ENCODE measurements at places on chromosomes 7 and 10.

DNA sequence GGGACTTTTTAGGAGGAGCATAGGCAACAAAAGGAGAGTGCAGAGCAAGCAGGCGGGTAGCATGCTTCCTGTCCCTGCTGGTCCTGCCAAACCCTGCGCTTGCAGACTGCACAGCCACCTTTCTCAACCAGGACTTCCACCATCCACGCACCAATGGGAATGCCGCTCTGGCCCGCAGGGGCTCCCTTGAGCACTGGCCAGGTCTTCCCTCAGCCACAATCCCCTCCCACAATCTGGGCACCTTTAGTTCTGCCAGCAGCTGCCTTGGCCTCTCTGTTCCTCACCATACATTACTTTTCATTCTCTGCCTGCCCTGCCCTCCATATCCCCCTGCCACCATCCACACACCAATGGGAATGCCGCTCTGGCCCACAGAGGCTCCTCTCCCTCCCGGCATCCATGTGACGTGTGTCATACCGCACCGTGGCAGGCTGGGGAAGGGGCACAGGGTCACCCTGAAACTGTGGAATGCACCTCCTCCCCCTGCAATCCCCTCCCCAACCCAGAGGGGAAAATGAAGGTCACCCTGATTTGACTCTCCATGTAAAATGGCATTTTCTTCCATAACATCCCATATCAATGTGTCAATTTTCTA, 97.3 kb upstream of the MACROH2A2 start:
- DNase-seq = no peak

DNA sequence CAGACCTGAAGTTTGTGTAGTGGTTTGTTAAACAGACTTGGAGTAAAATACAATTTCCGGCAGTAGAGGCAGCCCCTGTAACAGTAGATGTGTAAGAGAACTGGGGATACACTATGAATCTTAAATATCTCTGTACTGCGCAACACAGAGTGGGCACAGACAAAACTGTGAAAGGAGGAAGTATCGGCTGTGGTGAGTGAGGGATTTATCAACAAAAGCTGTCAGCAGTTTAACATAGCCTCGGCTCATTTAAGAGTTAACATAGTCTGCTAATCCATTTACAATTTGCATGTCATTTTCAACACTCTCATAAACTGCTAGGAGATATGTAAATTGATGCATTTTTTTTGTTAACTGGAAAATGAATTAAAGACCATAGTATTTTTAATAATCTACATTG, 225.2 kb downstream of the ZWINT start:
- DNase-seq = no peak

- no peak for DNase-seq
Measured at GRCh38 chr7:155469311-155470185, 11.6 kb downstream of the EN2 start.

DNA sequence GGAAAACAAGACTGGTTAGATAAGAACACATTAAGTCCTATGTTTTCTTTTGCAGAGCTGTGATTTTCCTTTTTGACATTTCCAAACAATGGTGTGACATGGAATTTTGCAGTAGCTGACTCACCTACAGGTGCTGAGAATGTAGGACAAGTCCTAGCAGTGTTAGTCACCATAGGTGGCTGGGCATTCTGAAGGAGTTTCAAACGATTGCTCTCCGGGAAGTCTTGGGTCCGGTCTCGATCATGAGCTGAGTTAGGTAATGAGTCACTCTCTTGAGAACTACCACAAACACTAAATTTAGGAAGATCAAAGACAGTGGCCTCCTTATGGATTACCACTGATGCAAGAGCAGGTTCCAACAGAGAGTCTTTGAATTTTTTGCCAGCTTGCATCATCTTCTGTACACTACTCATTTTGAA, 3.6 kb downstream of the FIGNL1 start:
- DNase-seq = no peak

- peak; percentile 13 for DNase-seq
Measured at GRCh38 chr7:14851610-14852009, 50.9 kb downstream of the DGKB start.

DNA sequence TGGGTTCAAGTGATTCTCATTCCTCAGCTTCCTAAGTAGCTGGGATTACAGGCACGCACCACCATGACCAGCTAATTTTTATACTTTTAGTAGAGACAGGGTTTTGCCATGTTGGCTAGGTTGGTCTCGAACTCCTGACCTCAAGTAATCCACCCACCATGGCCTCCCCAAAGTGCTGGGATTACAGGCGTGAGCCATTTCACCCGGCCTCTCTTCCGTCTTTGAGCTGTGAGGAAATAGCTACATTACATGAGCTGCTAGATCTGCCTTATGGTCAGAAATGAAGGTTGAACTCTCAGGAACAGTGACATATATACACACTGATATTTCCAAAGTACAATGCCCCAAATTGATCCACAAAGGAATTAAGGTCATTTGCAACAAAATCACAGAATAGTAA, 2.4 kb downstream of the BLVRA start:
- DNase-seq = no peak

DNA sequence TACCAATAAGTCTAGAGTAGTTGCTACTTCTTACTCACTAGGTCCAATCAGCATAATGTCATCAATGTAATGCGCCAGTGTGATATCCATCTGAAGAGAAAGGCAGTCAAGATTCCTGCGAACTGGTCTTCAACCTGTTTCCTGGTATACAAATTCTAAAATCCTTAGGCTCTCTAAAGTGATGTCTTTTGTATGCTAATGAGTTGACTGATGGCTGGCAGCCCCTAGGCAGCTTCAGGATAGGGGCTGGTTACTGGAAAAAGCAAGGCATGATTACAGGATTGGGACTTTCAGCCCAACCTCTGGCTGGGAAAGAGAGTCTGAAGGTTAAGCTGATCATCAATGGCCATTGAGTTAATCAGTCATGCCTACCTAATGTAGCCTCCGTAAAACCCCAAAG, 250.2 kb upstream of the PTER start:
- no peak for DNase-seq

GRCh38 chr10:32957341-32958084, 517 bp downstream of the ITGB1 start:
- DNase-seq = no peak

GRCh38 chr7:100389437-100390088, 16.3 kb downstream of the PILRA start:
- DNase-seq = no peak

GRCh38 chr10:84204122-84204521, 9.8 kb downstream of the CDHR1 start:
- no peak for DNase-seq

DNA sequence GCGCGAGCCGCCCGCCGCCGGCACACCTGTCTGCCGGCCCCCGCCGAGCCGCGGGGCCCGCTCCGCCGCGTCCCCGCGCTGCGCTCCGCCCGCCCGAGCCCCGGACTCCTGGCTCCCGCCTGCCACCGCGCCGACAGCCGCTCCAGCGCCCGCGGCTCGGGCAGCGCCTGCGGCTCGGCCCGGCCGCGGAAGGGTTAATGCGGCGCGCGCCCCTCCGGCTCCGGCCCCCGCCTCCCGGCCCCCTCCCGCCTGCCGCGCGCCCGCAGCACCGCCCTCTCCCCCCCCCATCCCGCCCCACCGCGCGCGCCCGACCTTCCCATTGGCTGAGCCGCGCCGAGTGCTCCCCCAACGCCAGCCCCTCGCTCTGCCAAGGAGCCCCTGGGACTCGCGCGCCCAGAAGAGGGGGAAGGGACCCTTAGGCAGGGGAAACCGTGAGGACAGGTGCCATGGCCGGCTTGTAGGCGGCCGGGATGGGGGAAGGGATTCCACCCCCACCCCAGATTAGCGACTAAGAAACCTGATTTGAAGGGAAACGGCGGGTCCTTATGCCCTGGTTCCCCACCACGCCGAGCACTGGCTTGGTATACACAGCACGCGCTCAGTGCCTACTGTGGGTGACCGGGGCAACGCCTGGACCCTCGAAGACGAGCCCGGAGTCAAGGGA, at the start of gene KCNH2:
KCNH2 (minus strand) TSS at position 196 of the 664 bp plus-strand sequence. CDS start 408 bp downstream, outside the sequence.
- no peak for DNase-seq

- DNase-seq = peak; percentile 35
Measured at GRCh38 chr7:157136372-157136771, 2.4 kb upstream of the UBE3C start.

DNA sequence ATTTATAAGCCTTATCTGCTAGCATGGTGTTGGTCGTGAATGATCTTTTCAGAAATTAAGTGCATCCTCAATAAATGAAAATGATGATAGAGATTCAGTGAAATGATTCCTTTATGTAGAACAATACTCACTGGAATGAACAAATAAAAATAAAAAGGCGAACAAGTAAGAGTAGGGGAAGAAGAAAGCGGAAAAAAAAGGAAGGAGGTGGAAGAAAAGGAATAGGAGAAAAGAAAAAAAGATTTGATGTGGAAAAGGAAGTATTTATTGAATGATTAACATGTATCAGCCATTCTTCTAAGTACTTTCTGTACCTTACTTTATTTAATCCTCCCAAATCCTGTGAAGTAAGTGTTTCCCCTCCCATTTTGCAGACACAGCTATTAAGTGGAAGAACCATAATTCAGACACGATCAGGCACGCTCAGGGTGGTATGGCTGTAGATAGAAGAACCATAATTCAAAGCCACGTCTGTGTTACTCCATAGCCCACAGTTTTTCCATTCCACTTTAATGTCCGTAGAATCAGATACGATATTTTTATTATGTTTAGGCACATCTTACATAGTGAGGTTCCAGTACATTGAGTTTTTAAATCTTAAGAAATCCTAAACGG, 156.2 kb upstream of the LAMB4 start:
- DNase-seq = no peak

DNA sequence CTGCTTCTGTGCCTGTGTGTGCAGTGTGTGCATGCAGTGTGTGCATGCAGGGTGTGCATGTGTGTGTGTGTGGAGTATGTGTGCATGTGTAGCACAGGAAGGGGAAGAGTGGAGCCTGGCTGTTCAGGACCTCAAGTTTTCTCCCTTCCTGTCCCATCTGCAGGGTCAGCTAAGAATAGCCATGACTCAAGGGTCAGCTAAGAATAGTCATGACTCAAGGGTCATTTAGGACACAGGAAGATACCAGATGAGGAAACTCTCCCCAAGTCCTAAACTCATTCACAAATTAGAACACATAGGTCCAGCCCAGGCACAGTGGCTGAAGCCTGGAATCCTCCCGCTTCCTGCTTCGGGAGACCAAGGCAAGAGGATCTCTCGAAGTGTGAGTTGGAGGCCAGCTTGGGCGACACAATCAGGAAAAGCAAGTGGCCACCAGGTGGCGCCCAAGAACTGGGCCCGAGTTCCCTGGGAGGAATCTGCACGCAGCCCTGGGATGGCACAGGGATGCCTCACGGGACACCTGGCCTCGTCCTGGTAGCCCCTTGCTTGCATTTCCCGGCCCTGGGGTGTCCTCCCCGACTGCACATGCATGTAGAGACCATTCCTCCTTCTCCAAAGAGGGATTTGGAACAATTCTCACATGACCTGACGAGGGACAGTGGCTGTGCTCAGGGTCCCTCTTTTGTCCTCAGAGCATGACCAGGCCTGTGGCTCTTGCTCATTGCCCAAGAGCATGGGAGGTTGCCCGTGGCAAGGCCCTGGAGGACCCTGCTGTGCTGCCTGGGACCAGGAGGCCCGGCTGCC, 21.4 kb upstream of the VOPP1 start:
- peak; percentile 40 for DNase-seq

- DNase-seq = no peak
Measured at GRCh38 chr10:1347525-1347924, 291.3 kb downstream of the WDR37 start.

DNA sequence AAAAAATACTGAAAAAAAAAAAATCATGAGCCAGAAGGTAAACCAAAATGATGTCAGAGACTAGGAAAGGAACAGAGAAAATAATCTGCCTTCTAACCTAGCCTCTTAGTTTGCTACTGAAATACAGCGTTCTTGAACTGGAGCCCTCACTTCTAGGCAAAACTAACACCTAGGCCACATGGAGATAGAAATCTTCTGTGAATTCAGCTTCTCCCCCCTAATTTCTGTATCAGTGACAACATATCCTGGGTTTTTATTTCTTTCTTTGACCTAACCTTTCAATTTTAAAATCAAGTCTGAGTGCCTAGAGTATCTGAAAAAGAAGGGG, 100.1 kb upstream of the GLCCI1 start:
- DNase-seq = no peak

- DNase-seq = peak; percentile 31
Measured at GRCh38 chr10:64115908-64116643, 594.9 kb downstream of the REEP3 start.

- peak; percentile 6 for DNase-seq
Measured at GRCh38 chr7:131556053-131556908, at the start of gene PODXL. PODXL (minus strand) TSS chr7:131556628; CDS start chr7:131556359, 269 bp downstream.

DNA sequence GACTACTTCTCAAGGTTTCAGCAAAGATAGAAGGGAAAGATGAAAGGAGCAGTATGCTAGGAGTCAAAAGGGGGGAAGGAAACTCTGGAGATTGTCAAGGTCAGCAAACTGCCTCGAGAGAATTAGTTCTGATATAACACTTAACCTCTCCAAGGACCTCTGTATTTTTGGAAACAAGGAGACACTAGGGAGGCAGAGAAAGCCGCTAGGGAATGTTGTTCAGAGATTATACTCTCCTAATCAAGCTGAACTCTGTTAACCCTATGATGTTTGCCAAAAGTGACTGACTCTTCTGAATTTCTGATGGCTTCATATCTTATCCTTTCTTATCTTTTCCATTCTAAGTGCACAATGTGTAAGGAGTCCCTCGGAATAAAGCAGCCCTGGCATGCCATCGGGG, 27.1 kb downstream of the CREM start:
- no peak for DNase-seq

DNA sequence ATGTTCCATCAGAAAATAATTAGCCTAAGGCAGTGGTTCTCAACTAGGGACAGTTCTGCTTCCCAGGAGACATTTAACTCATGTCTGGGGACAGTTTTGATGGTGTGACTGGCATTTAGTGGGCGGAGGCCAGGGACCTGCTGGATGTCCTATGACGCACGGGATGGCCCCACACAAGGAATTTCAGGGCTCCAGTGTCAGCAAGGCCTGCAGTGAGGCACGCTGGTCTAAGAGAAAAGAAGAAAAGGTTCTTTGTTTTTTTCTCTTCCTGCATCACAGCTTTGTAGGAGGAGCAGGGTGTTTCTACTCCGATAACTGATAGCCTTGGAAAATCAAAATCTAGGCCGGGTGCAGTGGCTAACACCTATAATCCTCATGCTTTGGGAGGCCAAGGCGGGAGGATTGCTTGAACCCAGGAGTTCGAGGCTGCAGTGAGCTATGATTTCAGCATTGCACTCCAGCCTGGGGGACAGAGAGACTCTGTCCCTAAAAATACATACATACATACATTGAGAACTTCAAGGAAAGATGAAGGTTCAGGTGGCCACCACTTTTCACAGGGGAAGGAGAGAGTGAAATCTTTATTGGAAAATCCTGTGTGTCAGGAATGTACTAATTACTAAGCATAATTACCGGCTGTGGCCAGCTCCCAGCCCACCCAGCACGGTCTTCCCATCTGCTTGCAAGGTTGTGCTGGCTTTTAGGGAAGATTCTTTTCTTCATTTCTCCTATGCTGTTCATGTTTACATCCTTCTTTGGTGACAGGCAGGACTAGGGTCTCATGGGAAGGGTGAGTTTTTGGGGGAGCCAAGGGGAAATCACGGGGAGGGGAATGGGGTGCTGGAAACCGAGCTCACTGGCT, 150.4 kb downstream of the ACTR3B start:
- DNase-seq = peak; percentile 68

GRCh38 chr10:52811776-52812175, 39.2 kb upstream of the MBL2 start:
- no peak for DNase-seq

GRCh38 chr10:74628136-74628535, 198.3 kb upstream of the KAT6B start:
- no peak for DNase-seq

- DNase-seq = no peak
Measured at GRCh38 chr7:154857240-154857639, 145.7 kb downstream of the PAXIP1 start.

- no peak for DNase-seq
Measured at GRCh38 chr7:155762655-155763054, 49.6 kb downstream of the SHH start.

GRCh38 chr10:120650705-120651399, 193.8 kb downstream of the PLPP4 start:
- no peak for DNase-seq

Data from foreskin melanocyte (primary cell).